ENCODE measurements at places on chromosomes 3 and 15. TPM values are rescaled to one million over a fixed set of nuclear protein-coding genes. Genes with fewer than 3 reads are reported as not detected.

The AEN gene
- 14.4 TPM for polyA plus RNA-seq

The GCHFR gene
- 150 TPM for polyA plus RNA-seq

The CLSTN2 gene
- polyA plus RNA-seq, result under 0.01 TPM

The VGLL3 gene
- 1.7 TPM for polyA plus RNA-seq

All from small intestine (tissue), 16 donors.